ENCODE measurements at places on chromosomes 3 and 15. TPM values are rescaled to one million over a fixed set of nuclear protein-coding genes. Genes with fewer than 3 reads are reported as not detected.

DNA sequence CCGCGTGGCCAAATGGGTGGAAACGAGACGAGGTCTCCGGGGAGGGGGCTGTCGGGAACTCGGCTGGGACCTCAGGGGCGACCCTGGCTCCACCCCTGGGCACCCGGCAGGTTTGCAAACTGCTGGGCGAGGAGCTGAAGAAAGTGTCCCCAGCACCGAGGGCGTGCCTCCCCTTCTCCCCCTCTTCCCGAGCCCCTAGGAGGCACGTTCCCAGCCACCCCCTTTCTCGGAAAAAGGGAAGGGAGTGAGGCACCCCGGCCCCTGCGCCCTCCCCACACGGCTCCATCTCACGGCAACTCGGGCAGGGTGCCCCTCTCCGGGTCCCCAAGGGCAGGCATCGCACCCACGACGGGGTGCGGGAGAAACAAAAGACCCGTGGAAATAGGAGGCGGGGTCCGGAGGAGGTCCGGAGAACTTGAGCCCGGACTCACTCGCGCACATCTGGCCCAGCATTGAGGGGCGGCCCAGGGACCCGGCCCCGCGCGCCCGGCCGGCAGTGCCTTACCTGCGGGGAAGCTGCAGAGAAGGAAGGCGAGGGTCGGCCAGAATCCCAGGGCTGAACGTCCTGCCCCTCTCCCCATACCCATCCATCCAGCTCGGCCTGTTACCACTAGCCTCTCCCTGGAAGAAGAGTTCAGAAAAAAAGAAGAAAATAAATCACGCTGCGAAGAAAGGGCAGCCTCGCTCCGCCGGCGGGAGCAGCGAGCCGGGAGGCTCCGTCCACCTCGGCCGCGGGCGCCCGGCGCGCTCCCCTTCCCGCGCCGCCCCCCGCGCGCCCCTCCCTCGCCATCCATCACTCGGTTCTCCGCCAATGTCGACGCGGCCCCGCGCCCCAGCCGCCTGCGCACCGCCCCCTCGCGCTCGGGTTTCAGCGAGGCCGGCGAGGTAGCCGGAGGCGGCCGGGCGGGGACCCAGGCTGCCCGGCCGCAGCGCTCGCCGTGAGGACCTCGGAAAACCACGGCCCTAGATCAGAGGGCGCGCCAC is 16.3 kb downstream of the RGMA start:
- peak; percentile 75 for DNase-seq

DNA sequence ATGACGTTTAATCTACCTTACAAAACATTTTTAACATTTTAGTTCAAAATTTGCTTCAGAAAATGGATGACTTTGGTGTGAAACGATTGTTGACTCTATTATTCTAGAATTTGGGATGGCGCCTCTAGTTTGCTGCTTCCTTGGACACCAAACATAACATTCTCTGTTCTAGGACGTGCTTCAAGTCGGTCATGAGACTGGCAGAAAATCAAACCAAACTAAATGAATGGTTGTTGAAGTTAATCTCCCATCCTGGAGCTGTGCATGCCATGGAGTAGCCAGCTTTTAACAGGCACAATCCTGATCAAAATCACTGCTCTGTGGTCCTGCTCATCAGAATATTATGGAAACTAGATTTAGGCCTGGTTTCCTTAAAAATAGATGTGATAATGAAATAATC is 9.6 kb upstream of the LRRFIP2 start:
- no peak for DNase-seq

GRCh38 chr3:114338651-114339357 is 45.0 kb downstream of the TIGIT start:
- no peak for DNase-seq

Gene SAMD7
- not detected for total RNA-seq

DNA sequence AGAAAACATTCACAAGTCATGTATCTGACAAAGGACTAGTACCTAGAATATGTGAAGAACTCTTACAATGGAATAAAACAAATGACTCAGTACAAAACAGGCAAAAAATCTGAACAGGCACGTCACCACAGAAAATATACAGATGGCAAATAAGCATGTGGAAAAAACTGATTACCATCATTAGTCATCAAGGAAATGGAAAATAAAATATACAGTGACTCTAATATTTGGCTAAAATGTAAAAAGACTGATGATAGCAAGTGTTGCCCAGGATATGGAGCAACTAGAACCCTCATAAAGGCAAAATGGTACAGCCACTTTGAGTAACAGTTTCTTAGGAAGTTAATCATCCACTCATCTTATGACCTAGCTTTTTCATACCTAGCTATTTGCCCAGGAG is 95.8 kb upstream of the ABHD17C start:
- DNase-seq, result no peak

DNA sequence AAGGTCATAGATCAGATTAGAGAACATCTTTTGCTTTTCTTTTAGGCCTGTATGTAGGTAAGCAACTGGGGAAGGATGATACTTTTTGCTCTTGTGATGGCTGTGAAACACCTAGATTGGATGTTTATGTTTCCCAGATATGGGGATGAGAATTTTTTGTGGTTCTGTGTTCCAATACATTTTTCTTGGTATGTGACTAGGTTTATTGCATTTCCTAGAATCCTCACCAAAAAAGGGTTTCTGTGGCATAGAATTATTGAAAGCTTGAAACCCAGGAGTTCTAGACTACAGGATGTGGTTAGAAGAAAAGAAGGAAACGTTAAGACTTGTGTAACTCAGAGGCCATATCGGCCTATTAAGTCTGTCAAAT is 25.8 kb downstream of the OXNAD1 start:
- no peak for DNase-seq

Gene XIRP1
- total RNA-seq, result 0.13 TPM

Data from ureter (tissue), 1 donor.